ENCODE measurements at places on chromosomes 7 and 10.

- DNase-seq, result no peak
Observed at GRCh38 chr7:134197345-134197744, 70.2 kb downstream of the LRGUK start.

DNA sequence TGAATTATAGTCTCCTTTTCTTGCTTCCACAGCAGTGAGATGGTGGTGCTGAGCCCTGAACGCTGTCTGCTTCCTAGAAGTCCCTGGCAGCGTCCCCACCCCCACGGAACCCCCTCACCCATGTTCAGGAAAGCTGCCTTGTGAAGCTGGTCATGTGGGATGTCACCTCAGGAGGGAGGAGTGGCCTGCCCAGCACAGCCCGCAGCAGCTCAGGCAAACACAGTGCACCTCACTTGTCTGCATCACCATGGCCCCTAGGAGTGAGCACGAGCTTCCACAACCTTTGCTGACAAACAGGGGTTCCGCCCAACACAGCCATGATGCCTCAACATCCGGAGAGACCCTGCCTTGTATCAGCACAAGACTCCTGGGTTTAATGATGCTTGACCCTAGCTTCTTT lies 508.9 kb downstream of the RPS24 start:
- no peak for DNase-seq

DNA sequence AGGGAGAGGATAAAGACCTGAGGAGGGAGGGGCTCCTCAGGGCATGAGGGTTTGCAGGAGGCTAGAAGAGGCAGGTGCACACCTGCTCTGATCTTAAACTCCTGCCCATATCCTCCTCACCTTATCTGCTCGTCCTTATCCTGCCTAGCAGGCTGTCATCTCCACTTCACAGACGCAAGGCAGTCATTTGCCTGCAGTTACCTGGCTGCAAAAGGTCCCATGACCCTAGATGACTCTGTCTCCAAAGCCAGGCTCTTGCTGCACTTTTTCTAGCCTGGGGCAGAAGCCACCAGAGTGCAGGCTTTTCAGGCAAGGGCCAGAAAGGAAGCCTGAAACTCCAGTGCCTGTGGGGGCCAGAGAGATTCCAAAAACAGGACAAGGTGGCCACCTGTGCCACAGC lies 1.7 kb upstream of the ZNF853 start:
- DNase-seq, result no peak

DNA sequence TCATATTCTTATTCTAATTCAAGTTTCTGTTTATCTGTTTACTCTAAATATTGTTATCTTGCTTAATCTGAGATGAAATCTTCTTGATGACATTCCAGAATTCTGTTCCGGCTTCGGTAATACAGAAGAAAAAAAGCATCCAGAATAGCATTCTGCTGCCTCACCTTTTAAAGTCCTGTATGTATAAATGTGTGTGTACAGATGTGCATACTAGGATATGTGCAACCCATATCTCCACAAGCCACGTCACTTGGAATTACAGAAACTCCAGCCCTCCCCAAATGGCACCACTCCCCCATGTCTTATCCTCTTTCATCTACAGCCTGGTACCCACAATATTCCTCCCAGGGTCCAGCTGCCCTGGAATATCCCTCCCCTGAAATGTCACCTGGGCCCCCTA lies 27.9 kb upstream of the USP6NL start:
- no peak for DNase-seq

- no peak for DNase-seq
Observed at GRCh38 chr7:148253629-148254028, 336.9 kb upstream of the C7orf33 start.

DNA sequence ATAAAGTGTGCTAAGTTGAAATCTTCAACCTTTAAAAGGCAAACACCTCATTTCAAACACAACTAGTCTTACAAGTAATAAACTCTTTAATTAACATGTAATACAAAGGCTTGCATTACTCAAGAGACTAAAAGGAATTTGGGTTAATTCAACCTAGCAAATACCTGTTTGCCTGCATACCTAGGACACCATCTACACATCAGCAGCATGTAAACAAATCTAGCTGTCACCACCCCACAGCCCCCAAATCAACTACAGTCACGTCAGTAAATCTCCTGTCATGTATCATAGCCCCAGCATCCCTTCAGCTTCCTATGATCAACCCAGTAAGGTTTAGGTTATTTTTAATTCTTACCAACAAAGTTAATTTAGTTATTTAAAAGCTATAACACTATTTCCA lies 33.5 kb downstream of the ZNF800 start:
- DNase-seq, result no peak

DNA sequence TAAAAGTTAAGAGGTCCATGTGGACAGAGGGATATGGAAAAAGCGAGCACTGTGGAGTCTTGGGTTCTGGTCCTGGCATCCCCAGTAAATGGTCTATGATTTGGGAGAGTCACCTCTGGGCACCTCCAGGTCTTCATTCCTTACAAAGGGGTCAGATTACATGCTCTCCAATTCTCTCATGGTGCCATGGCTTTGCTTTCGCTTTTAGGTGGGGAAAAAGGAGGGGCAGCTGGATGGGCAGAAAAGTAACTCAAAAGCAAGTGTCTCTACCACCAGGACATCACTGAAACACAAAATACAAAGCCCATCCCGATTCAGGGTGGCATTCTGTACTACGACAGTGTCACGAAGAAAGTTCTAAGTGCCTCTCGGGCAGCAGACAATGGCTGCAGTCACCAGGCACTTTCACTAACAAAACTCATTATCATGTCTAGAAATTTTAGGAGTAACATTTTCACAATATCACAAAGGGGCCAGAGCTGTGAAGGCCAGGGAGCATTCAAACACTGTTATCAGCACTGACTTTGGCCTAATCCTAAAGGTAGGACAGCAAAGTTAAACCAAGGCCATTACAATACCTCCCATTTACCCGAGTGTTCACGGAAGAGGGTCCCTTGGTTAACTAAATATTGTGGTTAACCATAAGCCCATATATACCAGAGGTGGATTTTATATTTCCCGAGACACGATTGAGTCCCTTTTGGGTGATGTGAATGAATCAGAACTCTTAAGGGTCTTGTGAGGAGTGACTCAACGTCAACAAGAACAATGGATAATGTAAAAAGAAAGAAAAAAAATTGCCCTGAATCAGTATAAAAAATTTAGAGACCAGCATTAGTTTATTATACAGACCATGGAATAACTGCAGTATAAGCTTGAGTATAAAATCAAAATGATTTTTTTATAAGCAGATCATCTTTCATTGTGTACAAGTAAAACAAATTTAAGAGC lies 2.5 kb downstream of the PSAP start:
- DNase-seq, result no peak

DNA sequence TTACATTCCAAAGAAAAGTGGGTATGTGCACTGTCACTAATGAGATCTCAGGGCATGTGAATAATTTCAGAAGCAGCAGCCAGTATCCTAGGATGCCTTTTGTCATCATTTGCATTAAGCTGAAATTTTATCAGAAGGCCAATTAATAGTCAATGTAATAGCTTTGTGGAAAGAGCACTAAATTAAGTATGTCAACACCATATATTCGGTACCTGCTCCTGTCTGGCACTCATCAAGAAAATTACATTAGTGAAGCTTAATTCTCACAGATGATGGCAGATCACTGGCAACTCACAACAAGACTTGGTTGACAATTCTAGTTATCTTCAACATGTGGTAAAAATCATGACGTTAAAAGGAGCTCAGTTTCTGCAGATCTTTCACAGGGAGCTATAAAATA lies 271.4 kb downstream of the PARD3 start:
- no peak for DNase-seq

DNA sequence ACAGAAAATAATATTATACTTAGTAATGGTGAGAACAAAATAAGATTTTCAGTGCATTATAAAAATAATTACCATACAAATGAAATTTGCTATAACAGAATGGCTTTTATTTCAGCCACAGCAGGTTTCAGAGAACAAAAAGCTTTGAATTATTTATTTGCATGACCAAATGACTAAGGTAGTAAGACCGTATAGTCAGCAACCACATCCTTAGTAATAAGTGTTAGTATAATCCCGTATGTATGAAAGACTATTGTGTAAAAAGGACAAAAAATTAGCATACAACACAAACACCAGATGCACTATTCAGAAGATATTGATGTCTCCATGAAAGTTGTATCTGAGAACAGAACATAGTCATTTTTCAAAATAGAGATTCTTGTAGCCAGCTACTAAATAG lies 12.2 kb downstream of the PDZD8 start:
- DNase-seq, result no peak

DNA sequence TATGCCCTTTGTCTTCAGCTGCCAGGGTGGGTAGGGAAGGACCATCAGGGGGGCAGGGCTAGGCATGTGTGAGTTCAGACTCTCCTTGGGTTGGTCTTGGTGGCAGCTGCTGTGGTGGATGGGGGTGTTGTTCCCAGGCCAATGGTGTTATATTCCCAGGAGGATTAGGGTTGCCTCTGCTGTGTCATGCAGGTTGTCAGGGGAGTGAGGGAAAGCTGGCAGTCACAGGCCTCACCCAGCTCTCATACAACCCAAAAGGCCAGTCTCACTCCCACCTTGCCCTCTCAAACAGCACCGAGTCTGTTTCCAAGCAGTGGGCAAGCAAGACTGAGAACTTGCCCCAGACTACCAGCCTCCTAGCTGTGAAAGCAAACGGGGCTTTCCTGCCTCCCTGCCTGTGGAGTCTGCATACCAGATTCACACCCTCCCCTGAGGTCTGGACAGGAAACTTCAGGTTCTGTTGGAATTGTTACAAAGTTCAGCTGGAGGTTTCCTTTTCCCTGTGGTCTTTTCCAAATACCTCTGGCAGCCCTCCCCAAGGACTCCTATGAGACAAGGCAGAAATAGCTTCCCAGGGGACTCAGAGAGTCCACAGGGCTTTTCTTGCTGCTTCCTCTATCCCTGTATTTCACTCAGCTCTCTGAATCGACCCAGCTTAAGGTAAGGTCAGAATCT lies 1.4 kb downstream of the HYAL4 start:
- no peak for DNase-seq

- no peak for DNase-seq
Observed at GRCh38 chr10:86757113-86757972, 924 bp downstream of the BMPR1A start.

GRCh38 chr10:117539903-117540639 lies 2.5 kb upstream of the EMX2 start:
- DNase-seq, result no peak

GRCh38 chr7:132575982-132576720 lies at the start of gene PLXNA4:
Gene PLXNA4 (minus strand): TSS chr7:132576470. CDS start chr7:132508693, 67,777 bp downstream.
- DNase-seq, result no peak

DNA sequence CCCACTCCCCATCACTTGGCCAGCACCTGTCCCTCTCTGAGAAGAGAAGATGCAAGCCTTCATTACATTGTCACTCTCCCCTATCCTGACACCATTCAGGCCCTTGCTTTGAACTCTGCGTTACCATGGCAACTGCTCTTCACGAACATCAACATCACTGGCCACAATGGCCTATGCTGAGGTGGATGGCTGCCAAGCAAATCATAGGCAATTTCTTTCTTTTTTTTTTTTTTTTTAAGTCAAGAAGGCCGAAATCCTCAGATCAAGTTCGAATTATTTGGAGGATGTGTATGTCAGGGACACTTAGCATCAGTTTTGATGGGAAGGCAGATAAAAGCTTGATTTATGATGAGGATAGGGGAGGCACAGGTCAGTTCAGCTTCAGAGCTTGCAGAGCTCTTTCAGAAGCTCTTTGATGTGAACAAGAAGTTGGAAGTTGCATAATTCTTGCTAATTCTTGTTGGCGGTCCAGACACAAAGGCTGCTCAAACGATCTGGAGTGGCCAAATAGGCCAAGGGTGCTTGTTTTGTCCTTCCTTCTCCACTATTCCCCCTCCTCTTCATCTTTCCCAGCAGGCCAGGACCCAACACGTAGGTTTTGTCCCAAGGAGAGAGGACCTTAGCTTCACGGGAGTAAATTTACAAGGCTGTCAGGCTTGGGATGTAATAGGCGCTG lies 179.9 kb upstream of the NPVF start:
- no peak for DNase-seq

- DNase-seq, result no peak
Observed at GRCh38 chr7:150325110-150325611, 1.8 kb upstream of the ACTR3C start.

GRCh38 chr7:20157456-20157855 lies 59.7 kb downstream of the MACC1 start:
- no peak for DNase-seq

GRCh38 chr7:151261529-151261928 lies 13.0 kb upstream of the SMARCD3 start:
- no peak for DNase-seq

DNA sequence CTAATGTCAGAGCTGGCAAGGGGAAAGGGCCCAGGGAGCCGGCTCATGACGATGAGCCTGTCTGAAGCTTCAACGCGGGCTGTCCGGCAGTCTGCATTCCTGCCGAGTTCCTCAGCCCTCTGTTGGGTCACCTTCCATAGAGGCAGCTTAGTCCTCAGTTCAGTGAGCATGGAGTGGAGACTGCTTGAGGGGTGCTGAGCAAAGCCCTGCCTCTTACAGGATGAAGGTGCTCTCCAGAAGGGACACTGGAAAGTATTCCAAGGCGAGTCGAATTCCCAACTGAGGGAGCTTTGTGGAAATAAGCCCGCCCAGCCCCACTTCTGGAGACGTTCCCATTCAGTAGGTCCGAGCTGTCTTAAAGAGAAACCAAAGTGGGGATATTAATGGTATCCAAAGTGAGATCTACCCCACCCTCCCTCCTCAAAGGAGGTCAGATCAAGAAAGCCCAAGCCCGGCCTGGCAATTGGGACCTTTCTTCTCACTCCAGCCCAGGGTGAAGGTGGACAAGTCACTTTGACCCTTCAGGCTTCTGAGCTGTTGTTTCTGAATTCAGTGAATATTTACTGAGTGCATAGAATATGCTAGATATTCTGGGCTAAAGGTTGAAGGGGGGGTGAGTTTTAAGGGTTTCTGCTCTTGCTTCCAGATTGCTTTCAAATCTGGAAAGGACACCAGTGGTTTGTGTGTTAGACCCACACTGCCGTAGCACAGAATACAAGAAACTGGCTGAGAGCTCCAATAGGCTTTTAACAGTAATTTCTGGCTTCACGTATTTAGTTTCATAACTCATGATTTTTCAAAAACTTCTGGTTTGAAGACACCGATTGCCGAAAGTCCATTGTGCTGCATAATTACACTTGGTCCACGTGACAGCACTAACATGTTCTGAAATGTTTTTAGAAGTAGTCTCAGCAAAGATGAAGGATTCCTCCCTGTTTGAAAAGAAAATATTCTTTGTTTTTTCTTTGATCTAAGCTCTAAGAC lies 3.5 kb downstream of the EGFR start:
- no peak for DNase-seq

- DNase-seq, result no peak
Observed at GRCh38 chr10:132363921-132364593, 32.1 kb downstream of the LRRC27 start.

- no peak for DNase-seq
Observed at GRCh38 chr7:130982160-130982638, 248.2 kb upstream of the KLF14 start.

DNA sequence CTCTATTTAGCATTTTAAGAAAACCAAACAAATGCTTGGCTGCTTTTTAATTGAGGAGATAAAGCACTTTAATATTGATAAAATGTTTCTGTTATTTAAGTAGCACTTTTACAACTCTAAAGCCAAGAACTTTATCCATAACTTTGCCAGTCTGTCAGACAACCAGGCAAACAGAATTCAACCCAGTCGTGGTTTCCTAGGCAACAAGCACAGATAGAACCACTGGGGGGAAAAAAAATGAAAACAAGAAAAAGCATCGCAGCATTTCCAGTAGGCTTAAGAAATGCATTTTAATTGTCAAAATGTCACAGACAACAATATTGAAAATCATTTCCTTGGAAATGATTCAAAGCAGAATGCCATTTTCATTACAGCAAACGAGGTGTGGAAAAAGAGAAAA lies 323.4 kb downstream of the PARD3 start:
- DNase-seq, result no peak

GRCh38 chr10:25683344-25683743 lies 250.7 kb upstream of the MYO3A start:
- DNase-seq, result no peak
